DMS79 (cell line): ENCODE measurements at places on chromosomes 6 and 20.

DNA sequence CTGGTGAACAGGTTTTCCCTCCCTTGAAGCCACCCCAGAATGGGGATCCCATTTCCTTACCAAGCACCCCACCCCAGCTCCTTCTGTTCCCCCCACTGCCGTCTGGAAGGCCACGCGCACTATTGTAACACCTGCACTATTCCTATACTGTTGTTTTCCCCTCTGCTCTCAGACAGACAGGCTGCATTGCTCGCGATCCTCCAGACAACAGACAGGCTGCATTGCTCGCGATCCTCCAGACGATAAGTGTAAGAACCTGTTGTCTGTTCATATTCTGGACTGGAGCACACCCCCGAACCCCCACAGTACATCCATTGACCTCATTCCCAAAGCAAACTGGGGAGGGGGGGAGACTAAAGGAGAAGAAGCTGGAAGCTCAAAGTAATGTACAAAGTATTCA lies 72.7 kb downstream of the LY86 start:
- no peak for DNase-seq

DNA sequence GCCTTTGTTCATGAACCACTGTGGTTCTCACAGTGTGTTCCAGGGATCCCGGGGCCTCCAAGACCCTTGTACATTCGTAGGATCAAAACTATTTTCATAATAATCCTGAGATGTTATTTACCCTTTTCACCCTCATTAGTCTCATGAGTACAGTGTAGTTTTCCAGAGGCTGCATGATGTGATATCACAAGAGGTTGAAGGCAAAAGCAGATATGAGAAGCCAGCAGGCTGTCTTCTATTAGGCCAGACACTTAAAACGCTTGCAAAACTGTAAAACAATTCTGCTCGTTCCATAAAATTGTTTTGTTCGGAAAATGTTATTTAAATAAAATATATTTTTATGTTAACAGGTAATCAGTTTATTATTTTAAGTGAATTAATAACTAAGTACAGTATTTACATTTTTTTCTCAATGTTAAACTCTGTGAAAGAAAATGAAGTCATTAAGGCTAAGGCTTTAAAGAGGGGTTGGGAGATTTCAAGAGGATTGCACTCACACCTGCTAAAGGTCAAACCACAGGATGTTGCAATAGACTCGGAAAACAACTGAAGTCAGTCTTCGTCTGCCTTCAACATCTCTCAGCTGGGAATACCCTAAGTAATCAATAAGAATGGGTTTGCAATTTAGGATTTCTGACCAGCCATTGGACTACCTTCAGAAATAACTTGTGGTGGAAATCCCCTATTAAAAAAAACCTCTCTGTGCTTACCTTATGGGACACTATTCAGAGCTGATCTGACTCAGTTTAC lies 474.2 kb downstream of the KIF16B start:
- DNase-seq = no peak

GRCh38 chr6:76861403-76861802 lies 601.9 kb downstream of the HTR1B start:
- DNase-seq = no peak

DNA sequence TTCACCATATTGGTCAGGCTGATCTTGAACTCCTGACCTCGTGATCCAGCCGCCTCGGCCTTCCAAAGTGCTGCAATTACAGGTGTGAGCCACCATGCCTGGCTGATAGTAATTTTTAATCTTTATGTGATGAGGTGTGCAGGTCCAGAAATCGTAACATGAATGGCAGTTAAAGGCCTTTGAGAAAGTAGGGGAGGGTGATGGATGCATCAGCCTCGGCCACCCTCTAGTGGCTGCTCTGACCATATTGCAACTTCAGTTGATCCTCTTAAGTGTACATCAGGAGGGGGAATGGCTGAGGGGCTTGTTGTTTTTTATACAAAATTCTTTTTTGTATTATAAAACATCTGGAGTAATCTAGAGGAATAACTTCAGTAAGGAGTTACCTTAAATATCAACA lies 193.0 kb downstream of the ZFAND3 start:
- DNase-seq = no peak

GRCh38 chr6:42898891-42899361 lies 16.9 kb upstream of the PTCRA start:
- DNase-seq = peak; percentile 34

- no peak for DNase-seq
Measured at GRCh38 chr6:87667032-87667431, 35.0 kb downstream of the AKIRIN2 start.

DNA sequence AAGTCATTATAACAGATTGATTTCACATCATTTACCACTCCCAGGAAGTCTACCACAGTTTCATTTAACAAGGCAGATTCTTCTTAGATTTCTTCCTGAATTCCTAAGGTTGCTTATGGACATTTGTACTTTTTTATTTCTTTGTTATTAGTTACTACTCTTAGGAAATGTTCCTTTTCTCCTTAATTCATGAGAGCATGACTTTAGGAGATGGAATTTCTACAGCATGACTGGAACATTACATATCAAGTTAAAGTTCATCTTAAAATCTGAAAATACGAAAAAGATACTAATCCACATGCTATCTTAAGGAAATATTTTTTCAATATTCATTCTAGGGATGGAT lies 22.3 kb downstream of the CNKSR3 start:
- no peak for DNase-seq

DNA sequence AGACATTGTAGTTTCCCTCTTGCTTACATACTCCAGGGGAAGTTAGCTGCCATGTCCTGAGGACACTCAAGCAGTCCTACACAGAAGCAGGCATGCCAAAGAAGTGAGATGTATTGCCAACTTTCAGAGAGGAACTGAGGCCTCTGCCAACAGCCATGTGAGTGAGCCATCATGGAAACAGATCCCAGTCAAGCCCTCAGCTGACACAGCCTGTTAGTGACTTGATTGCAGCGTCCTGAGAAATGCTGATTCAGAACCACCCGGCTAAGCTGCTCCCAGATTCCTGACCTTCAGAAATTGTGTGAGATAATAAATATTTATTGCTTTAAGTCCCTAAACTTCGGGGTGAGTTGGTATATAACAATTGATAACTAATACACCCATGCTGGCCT lies 38.1 kb downstream of the GSTA2 start:
- no peak for DNase-seq

DNA sequence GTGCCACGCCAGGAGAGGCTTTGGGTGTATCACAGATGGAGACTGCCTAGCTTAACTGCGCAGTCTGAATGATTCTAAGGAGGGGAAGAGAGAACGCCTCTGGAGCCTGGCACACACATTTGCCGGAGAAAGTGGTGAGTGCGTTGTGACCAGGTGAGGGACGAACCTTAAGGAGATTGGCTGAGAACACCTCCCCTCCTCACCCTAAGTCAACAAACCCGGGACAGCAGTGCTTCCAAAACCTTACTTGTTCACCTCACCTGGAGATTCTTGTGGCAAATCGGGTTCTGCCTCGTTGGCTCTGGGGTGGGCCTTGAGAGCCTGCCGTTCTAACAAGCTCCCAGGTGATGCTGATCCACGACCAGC lies 9.4 kb downstream of the SYNJ2 start:
- peak; percentile 96 for DNase-seq

GRCh38 chr6:169881976-169882375 lies 130.6 kb downstream of the ERMARD start:
- DNase-seq = no peak

DNA sequence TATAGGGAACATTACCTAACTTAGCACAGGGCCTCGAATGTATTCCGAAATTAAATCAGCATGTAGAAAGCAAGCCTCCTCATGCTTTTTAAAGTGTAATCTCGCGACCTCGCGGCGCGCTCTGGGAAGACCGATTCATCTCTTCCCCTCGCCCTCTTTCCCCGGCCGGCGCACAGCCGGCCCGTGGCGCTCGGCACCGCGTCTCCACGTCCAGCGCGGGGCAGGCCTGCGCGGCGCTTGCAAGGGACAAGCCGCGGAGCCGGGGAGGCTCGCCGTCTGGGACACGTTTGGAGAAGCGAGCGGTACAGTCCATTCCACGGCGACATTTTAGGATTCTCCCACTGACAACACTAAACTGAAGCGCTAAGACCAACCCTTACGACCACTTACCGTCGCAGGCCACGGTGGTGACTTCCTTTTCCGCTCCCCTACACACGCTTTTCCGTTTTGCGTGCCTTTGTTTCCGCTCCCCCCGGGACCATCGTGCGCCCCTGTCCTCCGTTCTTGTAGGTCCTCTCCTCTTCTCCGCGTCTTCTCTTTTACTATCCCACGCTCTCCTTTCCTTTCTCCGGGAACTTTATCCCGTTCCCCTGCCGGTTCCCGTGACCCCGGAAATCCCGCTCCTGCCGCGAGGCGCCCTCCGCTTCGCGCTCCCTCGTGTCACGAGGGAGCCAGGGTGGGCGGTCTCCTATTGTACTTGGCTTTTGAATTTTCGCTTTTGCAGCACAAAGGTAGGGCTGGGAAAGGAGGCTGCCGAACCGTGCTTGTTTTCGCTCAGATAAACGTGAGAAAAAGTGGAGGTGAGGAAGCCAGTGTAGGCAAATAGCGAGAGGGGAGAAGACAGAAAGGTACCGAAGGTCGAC lies at the start of gene ECHDC1:
Gene ECHDC1 (minus strand): TSS at position 664 of the 863 bp plus-strand sequence. CDS start 12,581 bp downstream, outside the sequence.
- DNase-seq = peak; percentile 68

DNA sequence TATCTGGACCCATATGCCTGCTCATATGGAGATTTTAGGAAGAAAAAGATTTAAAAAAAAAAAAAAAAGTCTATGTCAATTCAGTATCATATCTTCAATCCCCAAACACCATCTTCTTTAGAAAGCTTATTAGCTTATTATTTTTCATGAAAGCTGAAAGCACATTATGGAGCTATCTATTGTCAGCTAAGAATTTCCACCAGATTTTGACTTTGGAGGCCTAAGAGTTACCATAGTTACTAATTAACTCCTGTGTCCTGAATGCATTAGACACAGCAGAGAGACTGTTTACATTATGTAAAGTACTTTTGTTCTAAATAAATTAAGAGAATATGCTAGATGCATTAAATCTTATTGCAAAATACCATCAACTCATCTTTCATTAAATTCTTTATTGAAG lies 255.5 kb upstream of the NRSN1 start:
- DNase-seq = no peak

- DNase-seq = no peak
Measured at GRCh38 chr6:130029163-130029562, 10.8 kb downstream of the L3MBTL3 start.

GRCh38 chr6:85191656-85192055 lies 258.2 kb upstream of the NT5E start:
- no peak for DNase-seq

- DNase-seq = no peak
Measured at GRCh38 chr20:6818033-6818808, 50.7 kb downstream of the BMP2 start.

DNA sequence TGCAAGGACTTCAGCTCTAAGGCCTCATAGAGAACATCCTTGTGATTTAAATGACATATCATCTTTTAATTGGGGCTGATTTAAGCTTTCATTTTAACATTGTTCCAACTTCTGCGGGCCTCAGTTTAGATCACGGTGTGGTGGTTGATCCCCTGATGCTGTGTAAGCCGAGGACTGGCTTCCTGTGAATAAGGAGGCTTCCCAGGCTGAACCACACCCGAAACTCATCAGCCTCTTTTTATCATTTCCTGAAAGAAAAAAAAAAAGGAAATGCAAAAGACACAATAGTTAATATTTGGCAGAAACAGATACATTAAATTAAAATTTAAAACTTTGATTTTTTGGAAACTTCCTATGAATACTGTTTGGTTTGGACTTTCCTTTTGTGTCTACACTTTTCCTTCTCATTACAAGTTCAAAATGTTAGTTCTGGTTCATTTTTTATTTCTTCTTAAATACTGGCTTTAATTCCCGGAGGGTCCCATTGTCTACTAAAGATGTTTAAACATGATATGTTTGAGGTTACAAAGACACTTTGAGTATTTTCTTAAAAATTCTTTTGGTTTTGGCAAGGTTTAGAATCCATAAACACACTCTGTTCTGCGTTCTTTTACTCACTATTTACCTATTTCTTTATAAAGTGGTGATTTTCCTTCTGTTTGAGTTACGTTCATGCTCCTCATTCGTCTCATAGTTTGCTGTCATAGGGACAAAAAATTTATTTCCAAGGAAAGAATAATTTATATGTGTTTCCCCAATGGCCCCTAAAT lies 230.0 kb upstream of the SULF2 start:
- no peak for DNase-seq

DNA sequence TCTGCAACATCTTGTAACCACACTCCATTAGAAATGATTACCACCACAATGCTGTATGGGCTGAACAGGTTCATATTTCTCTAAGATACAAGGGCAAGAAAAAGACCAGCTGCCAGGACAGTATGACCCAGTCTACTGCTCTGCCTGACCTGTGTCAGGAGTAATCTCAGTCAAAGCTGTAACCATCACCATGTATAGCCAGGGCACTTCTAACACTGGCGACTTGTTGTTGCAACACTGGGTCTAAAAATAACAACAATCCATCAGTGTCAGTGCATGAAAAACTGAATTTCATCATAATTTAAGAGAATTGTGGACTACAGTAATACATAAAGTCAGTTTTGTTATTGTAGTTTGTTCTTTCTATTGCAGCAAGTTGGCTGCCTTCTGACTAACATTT lies 738.6 kb upstream of the ADGRB3 start:
- DNase-seq = no peak

- DNase-seq = no peak
Measured at GRCh38 chr6:100850174-100850573, 31.0 kb downstream of the ASCC3 start.

DNA sequence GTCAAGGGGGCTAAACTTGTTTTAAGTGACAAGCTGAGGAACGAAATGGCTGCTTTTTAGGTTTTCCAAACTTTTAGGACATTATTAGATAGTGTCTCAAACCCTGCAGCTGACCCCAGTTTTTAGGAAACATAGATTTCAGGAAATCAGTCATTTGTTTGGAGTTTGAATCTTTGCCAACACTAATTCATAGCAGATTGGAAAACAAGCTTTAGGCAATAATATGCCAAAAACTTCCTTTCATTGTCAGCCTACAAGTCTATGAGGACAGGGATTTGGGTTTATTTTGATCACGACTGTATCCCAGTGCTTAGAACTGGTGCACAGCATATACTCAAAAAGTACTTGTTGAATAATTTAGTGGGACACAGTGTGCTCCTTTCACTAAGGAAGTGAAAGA lies 123.2 kb downstream of the TINAG start:
- DNase-seq = no peak

GRCh38 chr20:47741669-47742608 lies 43.3 kb downstream of the SULF2 start:
- no peak for DNase-seq

DNA sequence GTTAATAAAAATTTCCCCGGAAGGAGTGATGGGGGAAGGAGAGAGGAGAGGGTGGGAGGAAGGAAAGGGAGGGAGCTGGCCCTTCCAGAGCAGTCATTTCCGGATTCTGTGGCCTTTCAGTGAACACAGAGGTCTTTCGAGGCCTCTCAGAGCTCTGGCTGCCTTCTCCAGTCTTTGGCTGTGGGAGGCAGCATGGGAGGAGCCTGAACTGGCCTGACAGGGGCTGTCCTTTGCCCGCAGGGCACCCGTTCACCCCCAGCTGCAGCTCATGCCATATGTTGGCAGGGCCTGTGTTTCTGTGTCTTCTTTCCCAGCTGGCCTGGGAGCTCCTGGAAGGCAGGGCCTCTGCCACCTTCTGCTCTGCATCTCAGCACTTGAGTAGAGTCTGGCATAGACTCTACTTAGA lies 95.5 kb downstream of the PPP1R14C start:
- DNase-seq = no peak

GRCh38 chr6:112150363-112150762 lies 63.0 kb downstream of the FAM229B start:
- DNase-seq = peak; percentile 30
